CD4-positive, alpha-beta memory T cell (primary cell): ENCODE measurements at places on chromosomes 13 and 19. TPM values are rescaled to one million over a fixed set of nuclear protein-coding genes. Genes with fewer than 3 reads are reported as not detected.

The ING1 gene
- polyA plus RNA-seq: 16.7 TPM

The CGB3 gene
- polyA plus RNA-seq: not detected

The FNDC3A gene
- polyA plus RNA-seq: 12.6 TPM

The KLC3 gene
- polyA plus RNA-seq: not detected

The NTN5 gene
- polyA plus RNA-seq: not detected

The CEACAM8 gene
- polyA plus RNA-seq: not detected

DNA sequence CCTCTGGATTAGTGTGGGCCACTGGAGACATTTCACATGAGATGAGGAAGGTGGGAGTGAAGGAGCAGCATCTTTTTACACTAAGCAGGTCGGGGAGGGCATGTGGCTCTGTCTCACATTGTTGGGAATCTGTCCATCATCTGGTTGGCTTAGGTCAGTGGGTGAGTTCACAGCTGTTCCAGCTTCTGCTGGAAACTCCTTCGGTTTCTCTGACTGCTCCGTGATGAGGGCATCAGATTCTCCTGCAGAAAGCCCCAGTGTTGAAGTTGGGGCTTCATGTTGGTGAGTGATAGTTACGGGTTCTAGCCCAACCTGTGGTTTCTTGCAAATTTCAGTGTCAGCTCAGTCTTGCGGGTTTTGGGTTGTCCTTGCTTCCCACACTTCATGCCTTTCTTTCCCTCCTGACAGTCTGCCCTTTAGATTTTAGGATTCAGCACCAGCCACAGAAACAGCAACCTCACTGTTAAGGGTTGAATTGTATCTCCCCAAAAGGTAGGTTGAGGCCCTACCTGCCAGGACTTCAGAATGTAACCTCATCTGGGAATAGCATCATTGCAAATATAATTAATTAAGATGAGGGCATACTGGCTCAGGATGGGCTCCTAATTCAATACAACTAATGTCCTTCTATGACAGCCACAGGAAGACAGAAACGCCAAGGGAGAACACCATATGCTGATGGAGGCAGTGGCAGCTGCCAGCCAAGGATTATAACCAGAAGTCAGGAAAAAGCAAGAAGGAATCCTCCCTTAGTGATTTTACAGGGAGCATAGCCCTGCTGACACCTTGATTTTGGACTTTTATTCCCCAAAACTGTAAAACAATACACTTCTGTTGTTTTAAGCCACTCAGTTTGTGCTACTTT lies 7.6 kb upstream of the ALOX5AP start:
- DNase-seq: no peak

DNA sequence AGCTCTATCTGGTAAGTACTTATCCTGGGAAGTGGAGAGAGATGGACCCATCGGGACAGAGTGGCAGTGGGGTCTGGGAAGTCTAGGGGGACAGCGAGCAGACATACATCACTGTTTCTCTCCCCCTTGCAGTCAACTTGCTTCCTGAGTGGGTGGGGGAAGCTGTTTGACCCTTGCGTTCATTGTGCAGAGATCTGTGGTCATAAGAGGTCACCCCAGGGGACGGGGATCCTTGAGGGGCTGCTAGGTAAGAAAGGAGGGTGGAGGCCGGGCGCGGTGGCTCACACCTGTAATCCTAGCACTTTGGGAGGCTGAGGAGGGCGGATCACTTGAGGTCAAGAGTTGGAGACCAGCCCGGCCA lies 474 bp downstream of the ARHGEF18 start:
- DNase-seq: no peak

GRCh38 chr19:43485951-43486350 lies 18.6 kb downstream of the PHLDB3 start:
- no peak for DNase-seq

DNA sequence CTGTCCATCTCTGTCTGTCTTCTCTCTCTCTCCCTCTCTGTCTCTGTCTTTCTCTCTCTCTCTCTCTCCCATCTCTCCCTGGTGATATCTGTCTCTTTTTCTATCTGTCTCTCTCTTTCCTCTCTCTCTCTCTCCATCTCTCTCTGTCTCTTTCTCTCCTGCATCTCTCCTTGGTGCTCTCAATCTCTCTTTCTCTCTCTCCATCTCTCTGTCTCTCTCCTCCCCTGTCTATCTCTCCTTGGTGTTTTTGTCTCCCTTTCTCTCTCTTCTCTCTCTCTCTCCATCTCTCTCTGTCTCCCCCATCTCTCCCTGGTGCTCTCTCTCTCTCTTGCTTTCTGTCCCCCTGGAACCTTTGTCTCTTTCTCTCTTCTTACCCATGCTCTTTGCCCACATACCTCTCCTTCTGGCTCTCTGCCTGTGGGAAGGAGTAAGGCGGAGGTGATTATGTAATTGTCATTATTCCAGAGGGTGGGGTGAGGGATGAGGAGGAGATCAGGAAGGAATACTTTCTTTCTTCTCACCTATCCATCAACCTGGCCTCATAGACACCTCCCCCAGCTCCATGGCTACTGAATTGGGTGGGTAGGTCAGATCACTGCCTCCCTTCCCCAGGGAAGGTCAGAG lies 30.9 kb upstream of the CYP2B6 start:
- DNase-seq: no peak

GRCh38 chr19:28437390-28438346 lies 775.3 kb downstream of the UQCRFS1 start:
- DNase-seq: no peak

DNA sequence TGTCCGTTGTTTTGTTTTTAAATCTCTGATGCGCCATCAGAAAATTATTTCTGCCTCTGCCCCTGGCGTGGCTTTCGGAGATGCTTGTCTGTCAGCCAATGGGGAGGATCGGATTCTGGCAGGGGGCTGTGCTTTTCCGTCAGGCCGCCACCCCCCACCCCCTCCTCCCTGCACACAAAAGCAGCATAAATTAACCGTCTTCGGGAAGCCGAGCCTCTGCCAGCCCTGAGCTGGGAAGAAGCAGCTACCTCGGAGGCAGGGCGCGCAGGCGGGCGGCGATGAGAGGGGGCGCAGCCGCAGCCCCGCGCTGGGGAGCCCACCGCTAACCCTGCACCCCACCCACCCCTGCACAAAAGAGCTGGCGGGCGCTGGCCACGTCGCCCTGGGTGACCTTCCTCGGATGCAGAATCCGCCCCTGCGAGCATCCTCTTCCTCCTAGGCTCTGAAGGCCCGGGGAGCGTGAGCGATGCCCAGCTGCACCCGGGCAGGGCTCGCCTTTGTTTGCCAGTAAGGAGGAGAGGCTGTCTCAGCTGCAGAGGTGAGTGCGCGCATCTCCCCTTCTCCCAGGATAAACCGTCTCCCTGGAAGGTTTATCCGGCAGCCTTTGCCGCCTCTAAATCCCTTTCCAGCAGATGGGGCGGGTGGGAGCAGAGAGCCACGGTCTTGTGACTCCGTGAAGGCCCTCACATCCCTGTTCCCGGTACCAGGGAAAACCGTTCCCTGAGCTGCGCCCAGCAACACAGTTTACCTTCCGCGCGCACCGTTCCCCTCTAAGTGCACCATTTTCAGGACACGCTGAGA lies at the start of gene ATCAY:
Gene ATCAY, plus strand, starts transcription at position 215 of the 801 bp plus-strand sequence. CDS start 5,083 bp downstream, outside the sequence.
- DNase-seq: no peak

GRCh38 chr19:16420336-16420676 lies 51.5 kb downstream of the EPS15L1 start:
- no peak for DNase-seq

GRCh38 chr13:49140910-49141611 lies 79.1 kb upstream of the MLNR start:
- no peak for DNase-seq

- no peak for DNase-seq
Measured at GRCh38 chr13:98503175-98504028, 73.5 kb downstream of the STK24 start.

GRCh38 chr13:79722885-79723445 lies 242.0 kb downstream of the NDFIP2 start:
- no peak for DNase-seq

DNA sequence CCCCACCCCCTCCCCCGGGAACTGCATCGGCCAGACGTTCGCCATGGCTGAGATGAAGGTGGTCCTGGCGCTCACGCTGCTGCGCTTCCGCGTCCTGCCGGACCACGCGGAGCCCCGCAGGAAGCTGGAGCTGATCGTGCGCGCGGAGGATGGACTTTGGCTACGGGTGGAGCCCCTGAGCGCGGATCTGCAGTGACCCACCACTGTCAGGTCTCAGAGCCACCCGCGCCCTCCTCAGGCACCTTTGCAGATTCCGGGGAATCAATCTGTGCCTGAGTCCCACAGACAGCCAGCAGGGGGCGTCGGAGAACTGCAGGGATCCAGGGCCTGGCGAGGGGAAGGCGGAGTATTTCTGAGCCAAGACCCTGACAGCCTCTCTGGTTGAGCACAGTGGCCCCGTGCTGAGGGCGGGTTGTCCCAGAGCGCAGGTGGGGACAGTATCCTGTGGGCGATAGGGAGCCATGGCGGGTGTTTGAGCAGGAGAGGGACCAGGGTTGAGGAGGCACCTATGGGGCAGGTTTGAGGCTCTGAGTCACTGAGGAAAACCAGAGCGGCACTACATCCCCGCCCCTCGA lies 30.4 kb upstream of the CYP4F8 start:
- DNase-seq: peak; percentile 78

DNA sequence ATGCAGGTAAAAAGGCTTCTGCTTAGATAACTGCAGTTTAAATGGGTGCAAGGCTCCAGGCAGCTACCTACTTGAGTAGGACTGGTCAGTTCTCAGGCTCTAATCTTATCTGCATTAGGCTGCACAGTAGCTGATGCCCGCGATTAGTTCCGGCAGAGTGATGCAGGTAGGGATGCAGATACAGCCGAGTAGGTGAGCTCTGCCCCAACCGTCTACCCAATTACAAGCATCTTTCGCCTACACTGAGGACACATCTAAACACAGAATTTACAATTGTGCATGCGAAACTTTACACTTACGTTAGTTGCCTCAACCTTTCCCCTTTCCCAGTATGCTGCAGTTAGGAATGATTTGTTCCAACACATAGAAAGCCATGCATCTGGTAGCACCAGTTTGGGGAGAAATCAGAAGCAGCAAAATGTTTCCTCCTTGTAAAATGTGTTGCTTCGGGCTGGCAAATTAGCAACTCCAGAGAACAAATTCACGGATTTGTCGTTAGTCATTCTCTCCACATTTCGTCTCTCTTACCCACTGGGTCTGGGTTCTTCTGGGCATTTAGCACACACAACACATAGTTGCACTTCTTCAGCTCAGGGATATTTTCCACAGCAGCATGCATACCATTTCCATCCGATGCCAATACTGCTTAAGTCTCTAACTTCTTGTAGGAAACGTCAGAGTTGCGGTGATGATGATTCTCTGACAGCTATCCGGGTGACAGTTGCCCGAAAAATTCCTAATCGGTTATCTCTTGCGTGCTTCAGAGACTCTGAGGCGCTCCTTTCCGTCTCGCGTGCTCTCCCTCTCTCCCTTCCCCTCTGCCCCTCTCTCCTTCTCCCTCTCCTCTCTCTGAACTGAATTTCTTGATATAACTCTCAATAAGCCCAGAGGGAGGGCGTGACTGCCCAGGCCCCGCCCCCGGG lies at the start of gene PCDH9:
Gene PCDH9, minus strand, starts transcription at position 856 of the 923 bp plus-strand sequence. CDS start 1,896 bp downstream, outside the sequence.
- no peak for DNase-seq

DNA sequence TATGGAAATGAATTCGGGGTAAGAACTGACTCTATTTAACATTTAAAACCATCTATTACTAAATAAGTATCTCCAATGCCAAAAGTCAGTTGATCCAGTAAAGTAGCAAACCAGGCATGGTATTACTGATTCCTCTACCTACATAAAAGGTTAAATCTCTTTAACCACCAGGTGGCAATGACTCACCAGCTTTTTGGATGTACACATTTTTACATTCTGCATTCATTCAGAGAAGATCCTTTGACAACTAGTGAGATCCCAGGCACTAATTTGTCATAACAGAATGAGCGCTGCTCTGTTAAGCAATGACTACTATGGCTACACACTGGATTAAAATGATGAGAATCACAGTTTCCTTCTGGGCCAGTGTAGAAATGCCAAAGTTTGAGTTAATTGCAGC lies 329.8 kb upstream of the GPC6 start:
- no peak for DNase-seq

- peak; percentile 51 for DNase-seq
Measured at GRCh38 chr19:52237771-52238400, 31.5 kb upstream of the ZNF766 start.

DNA sequence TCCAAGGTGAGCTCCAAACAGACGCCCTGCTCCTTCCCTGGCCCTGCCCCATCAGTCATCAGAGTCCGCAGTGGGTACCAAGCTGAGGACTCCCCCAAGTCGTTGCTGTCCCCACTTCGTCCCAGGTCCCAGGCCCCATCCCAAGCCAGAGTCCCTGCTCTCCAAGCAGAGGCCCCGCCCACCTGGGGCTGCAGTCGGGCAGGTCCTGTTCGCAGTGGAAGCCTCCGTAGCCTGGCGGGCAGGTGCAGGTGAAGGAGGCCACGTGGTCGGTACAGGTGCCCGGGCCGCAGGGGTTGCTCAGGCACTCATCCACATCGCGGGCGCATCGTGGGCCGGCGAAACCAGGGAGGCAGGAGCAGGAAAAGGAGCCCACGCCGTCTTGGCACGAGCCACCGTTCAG lies 19.4 kb downstream of the NOTCH3 start:
- DNase-seq: no peak

DNA sequence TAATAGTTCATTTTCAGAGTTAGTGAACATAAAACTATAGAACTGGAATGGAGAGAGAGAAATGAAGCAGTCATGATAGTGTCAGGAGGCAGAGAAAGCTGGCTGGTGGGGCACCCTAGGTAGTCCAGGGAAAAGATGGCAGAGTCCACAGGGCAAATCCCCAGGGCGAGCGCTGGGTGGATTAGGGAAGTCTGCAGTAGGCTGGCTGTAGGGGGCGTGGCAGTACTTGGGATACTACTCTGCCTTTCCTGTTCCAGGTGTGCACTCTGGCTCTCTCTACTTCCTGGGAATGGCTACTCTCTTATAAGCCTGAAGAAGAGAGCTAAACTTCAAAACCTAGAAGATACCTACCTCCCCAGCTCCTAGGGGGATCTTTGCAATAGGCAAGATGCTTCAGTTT lies 232.9 kb upstream of the SLC10A2 start:
- DNase-seq: no peak
